Stimulated activated CD4-positive, alpha-beta T cell treated with anti-CD3 and anti-CD28 coated beads, Interleukin-1b, Interleukin-23, amount 100 ng/mL, for 48 hours (primary cell): ENCODE measurements at places on chromosomes 7 and 10.

DNA sequence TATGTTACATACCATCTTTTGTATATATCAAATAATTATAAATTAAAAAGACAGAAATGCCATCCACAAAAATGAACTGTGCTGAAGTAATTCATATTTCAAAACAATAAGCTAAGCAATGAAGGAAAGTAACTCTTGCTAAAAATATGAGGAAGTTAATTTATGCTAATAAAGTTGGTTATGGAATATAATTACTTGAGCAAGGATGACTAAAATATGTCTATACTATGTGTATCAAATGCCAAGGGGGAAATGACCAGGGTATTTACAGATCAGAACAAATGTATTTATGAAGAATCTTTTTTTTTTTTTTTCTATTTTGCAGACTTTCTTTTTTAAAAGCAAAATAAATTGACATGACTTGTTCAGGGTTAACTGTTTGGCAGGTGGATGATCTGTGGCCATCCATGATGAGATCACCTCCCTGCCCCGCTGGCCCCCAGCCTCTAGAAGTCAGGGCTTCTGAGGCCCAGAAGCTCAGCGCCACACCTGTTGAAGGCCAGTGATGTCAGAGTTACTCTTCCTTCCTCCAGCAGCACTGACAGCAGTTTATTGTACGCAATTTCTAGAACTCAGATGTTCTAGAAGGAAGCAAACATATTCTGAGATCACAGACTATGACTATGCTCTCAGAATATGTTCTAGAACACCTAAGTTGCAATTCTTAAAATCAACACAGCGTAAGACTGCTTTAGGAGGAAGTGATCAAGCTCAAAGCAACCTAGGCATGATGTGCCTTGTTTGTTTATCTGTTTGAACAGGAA is 196.1 kb upstream of the KLF14 start:
- DNase-seq: no peak

DNA sequence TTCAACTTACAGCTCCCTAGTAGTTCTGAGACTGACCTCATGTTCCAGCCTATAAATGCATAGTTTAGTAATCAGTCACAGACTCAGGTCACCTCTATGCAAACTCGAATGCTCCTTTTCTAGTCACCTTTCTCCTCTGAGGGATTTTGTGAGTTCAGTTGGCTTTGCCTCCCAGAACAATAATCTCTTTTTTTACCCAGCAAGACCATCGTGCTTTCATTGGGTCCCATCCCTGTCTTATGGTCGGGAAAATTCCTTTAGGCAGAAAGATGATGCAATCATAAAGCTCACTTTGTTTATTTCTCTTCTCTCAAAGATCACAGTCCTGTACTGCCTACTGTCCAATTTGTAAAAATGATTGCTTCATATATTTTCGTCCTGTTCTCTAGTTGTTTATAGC is 38.4 kb downstream of the TWIST1 start:
- no peak for DNase-seq

DNA sequence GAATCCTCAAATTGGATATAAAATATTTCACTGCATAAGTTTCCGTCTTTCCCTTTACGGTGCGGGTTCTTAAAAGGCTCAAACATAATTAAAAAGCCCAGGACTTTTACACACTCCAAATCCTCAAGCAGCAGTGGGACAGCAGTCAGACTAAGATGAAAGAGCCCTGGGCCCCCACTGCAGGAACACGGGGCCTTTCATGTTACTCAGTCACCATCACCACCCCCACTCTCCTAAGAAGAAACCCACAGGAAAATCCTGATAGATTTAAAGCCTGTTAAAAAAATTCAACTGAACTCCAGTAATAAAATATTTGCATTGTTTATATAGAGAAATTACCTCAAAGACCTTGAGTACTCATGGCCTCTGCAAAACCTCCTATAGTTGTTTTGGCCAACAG is 74.0 kb upstream of the TRIL start:
- no peak for DNase-seq

DNA sequence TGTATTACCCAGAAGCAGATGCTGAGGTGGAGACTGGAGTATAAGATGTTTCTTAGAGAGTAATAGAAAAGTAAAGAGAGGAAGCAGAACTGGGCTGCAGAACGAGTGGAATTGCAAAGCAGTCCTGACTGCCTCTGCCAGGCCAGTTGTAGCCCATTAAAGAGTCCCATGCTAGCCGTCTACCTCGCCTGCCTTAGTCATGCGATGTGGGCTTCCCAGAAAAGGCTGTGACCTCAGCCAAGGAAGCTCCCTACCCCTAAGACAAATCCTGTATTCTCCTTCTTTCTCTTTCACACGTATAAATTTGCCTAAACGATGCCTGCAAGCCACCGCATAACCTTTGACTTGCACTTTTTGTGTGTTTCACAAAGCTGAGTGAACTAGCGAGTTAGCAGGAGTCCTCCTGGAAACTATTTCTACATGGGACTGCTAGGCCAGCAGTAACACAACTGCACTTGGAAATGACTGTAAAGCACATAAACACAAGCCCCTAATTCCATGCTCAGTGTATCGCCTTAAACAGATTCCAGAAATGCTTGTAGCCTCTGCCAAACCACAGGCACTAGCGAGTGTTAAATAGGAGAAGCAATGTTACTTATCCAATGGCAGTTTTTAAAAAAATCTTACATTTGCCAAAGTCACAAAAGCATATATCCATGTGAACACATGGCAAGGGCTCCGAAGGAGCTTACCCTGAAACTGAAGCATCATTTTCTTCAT is 47.4 kb upstream of the GNAI1 start:
- DNase-seq: no peak

GRCh38 chr7:53904355-53904754 is 637.8 kb upstream of the VSTM2A start:
- DNase-seq: no peak

DNA sequence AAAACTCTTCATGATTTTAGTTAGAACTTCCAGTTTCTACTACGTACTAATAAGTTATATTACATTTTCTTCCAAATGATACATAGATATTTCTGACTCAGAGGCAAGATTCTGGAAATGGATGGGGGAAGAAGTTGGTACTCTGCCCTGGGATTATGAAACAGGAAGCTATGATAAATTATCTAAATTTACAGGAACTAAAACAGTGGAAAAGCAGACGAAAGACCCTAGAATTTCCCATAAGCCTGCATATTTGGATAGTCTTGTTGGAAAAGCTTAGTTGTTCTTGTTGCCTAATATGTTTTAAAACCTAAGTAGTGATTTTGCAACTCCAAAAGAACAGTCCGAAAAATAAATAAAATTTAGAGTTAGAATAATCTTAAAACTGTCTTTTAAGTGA is 21.8 kb downstream of the CFAP69 start:
- DNase-seq: no peak

DNA sequence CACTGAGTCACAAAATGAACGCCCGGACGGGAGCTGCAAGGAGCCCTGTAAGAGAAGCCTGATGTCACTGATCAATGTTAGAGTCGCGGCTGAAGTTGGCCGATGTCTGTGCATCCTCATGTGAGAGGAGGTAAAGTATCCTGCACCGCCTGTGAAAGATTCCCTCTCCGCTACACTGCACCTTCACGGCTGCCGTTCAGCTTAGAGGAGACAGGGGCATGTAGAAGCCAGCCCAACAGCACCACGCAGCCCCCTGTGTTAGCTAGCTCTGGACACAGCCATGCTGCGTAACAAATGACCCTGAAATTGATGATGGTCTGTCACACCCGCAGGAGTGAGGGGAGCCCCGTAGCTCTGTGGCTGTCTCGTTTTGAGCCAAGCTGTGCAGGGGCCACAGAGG is 81.5 kb upstream of the DIP2C start:
- DNase-seq: no peak
